ENCODE measurements at places on chromosomes 7 and 10.
A peak's percentile ranks its signal among the peaks of the same experiment; 100 is the strongest.

- no peak for DNase-seq
Observed at GRCh38 chr7:93205046-93205445, 21.2 kb downstream of the HEPACAM2 start.

GRCh38 chr7:108294595-108294994 lies 161.6 kb downstream of the NRCAM start:
- no peak for DNase-seq

- no peak for DNase-seq
Observed at GRCh38 chr7:124257638-124258308, 224.9 kb upstream of the TMEM229A start.

DNA sequence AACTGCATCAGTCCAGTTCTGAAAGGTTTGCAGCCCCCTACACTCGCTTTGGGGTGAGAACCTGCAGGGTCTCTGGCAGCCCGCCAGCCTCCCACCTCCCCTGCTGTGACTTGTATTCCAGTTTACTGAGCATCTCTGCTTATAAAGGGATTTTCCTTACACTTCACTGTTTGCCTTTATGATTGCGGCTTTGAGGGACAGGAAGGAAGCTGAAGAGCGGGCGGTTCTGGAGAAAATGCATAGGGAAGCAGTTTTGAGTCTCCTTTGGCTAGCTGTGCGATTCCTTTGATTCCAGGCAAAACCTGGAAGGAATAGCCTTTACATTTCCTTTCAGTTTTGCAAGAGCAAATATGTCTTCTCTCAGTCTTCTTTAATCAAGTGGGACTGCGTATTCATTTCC lies 65.0 kb upstream of the TRIM8 start:
- DNase-seq = no peak

GRCh38 chr7:44291733-44292419 lies 33.5 kb downstream of the CAMK2B start:
- DNase-seq = peak; percentile 42

- DNase-seq = no peak
Observed at GRCh38 chr7:88791891-88792290, 3.6 kb downstream of the TEX47 start.

DNA sequence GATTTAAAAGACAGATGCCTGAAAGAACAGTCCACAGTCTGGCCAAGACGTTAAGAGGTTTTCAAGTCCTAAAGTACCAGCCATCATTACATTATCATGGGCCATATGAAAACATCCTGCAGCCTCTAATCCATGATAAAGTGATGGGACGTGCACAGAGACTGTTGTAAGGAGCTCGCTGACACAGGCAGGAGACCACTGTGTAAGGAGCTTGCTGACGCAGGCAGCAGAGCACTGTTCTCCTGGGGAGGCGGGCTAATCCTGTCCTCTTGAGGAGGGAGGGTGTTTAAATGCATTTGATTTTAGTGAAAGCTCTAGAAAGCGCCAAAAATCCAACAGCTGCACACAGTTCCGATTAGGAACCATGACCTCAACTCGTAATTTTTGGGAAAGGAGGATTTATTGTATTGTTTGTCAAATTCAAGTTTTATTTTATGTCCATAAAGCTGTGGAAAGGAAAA lies 16.9 kb downstream of the SVIL start:
- DNase-seq = no peak

DNA sequence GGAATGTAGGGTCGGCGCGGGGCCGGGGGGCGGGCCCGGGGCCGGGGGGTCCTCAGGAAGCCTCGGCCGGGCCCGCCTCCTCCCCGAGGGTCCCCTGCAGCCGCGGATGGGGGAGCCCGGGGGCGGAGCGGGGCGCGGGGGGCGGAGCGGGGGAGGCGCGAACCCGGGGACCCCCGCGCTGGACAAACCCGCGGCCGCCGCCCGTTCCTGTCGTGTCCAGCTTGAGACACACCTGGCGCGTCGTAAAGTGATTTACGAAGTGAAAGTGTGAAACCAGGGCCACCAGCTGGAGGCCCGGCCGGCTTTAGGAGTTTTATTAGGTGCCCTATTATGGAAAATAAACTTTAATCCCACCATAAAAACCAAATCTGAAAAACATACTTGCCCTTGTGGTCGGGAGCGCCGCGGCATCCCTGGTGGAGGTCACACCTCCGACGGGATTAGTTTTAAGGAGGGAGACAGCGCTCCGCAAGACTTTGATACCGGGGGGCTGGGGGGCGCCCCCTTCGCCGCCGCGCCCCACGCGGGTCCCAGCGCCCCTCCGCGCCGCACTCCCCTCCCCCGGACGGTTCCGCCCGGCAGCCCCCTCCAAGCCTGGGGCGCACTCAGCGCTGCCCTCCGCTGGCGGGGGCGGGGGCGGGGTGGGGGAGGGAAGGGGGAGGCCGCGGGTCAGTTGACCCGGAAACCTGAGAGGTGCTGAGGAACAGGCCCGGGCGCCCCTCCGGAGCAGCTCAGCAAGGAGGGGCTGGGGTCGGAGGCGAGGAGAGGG lies 10.3 kb downstream of the MNX1 start:
- DNase-seq = peak; percentile 85

DNA sequence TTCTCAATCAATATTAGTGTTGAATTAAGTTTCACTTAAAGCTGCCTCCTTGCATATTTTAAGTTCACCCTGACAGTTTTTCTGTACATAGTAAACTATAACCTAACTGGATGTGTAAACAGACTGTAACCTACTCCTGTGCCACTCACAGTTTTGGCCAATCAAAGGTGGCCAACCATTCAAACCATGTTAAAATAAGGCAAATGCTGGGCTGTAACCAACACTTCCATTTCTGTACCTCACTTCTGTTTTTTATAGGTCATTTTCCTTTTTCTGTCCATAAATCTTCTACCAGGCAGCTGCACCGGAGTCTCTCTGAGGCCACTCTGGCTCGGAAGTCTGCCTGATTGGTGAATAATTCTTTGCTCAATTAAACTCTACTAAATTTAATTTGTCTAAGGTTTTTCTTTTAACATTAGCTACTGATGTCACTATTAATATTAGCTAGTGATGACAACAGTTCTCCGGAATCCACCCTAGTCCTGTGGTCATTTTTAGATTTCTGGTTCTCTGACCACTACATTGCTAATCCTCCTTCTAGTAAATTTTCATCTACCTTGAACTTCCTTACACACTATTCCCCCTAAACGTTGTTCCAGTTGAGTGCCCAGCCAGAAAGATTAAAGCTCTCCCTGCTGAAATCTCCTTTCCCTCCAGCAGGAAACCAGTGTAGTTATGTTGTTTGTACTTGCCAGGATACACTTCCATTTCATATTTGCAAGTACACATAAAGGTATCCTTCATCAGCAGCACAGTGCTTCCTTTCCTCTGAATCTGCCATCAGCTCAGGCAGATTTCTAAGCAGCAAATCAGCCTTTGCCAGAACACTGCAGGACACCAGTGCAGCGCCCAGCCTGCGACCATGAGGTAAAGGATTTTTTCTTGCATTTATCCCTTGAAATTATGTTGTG lies 18.6 kb upstream of the IFIT2 start:
- no peak for DNase-seq

GRCh38 chr7:91050677-91051076 lies 213.6 kb upstream of the FZD1 start:
- no peak for DNase-seq

DNA sequence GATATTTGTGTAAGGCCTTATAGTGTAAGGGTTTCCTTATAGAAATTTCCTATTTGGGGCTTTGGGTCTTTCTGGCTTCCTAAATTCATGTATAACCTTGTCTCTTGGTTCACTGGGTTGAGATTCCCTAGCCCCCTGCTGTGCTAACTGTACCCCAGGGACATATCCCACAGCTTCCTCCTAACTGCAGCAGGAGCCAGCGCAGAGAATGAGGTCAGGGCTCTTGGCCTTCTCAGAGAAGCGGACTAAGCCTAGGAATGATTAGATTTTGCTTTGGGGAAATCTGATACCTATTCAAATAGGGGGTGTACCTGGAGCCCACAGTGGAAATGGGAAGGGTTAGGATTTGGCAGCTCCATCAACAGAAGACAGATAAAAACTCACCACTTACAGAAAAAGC lies 138.1 kb upstream of the EFCAB10 start:
- no peak for DNase-seq

DNA sequence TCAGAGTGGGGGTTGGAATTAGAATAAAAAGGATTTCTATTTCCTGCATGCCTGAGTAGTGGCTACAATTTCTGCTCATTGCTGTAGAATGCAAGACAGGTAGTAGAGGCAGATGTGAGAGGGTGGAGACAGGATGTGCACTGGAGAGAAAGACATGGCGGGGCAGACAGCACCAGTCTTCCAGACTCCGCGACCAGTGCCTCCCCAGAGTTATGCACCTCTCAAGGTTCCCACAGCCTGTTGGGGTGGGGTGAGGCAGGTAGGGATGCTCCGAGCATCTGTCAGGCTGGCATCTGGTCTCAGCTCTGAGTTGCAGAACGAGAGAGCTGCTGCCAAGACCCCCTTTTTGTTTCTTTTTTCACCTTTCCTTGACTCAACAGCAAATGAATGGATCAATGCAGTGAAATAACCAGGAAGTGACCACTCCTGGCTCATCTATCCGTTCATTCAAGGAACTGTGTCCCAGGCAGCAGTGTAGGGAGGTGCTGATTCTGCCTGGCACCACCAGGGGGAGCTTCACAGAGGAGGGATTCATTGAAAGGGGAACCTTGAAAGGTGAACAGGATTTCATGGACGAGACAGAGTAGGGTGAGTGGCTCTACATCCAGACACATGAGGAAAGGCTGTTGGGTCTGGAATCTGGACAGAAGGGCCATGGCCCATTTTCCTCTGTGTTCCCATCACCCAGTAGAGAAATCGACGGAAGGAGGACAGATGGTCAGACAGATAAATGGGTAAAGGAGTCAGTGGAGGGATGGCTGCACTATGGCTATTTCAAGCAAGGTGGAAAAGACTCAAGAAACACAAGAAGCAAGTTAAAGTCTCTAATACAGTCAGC lies 17.2 kb upstream of the SLC18A3 start:
- DNase-seq = peak; percentile 91

GRCh38 chr10:17710181-17710580 lies 41.8 kb upstream of the TMEM236 start:
- no peak for DNase-seq

DNA sequence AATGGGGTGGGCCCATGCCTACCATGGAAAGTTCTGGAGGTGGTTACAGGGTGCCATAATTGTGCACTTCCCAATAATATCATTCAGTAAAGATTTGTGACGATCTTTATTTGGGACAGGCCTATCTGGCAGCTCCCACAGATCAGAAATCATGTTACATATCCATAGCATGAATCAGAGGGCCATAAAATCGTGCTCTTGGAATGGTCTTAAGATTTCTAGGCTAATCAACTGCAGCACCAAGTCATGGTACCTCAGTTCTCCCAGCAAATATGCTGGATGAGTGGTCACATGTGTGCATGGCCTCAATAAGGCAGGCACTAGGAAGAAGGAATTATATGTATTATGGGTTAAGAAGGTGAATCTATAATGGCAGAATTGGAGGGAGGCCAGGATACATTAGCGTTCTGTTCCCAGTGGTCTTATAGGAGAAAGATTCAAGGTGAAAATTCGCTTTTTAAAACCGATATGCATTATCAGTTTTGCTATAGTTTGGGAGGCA lies 134.7 kb downstream of the NRP1 start:
- DNase-seq = no peak

- DNase-seq = no peak
Observed at GRCh38 chr7:157248659-157249058, 88.1 kb upstream of the DNAJB6 start.

GRCh38 chr10:131697476-131698128 lies 203.2 kb upstream of the PPP2R2D start:
- no peak for DNase-seq

DNA sequence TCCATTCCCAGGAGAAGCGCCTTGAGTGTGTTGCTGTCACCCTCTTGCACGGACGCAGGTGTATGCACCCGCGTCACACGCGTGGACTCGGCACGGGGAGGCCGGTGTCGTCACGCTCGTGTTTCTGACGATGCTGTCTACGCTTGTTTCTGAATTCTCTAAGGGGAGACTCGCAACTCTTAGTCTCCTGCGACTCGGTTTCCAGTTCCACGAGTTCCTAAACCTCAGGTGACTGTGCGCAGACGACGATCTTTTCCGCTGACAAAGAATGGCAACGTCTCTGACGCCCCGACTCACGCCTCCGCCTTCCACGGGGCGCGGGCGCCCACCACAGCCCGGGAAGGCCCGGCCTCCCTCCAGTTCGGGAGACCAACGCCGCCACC lies 579 bp downstream of the IDI1 start:
- peak; percentile 88 for DNase-seq

DNA sequence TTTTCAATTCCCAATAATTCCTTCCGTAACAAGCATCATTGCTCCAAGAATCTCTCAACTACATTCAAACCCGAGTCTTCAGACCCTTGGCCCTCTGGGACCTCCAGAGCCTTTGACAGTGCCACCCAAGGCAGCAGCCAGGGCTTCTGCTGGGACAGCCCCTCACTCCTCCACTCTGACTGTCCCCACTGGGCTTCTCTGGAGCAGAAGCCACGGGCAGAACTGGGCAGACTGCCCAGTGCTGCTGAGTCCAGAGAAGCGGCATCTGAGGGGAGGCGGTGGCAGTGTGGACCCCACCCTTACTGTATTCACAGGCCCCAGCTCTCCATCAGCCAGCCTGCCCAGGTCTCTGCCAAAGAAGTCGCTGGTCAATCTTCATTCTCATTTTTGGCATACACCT lies 8.8 kb downstream of the CYREN start:
- DNase-seq = no peak

DNA sequence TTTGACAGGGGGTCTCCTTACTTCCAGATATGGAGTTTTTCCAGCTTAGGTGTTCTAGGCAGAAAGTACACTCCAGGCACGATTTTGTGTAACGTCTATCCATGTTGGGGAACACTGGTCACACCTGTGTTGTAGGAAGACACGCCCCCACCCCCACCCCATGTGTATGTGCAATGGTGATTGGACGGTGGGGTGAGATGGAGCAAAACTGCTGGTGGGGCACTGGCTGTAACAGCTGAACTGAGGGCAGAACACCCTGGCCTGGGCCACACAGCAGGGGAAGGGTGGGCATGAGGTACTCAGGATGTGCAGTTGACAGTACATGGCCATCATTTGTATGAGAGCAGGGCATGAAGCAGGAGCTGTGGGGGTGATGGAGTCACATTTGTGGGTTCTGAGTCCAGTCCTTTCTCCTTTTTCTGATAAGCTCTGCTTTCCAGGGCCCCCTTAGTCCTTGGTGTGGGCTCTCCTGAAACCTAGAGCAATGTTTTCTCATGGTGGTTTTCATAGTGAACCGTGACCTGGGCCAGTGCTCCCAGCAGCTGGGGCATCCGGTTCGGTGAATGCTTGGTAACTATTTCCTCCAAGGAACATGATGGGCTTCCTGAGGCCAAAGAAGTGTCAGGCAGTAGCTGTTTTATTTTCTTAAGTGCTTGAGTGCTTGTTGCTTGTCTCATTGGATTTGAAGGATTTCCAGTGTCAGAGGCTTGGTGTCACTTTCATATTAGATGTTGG lies 63.4 kb upstream of the AQP1 start:
- DNase-seq = peak; percentile 57

GRCh38 chr7:131328377-131329175 lies 900 bp downstream of the MKLN1 start:
- DNase-seq = peak; percentile 61

GRCh38 chr7:334618-335357 lies 44.8 kb downstream of the FOXL3 start:
- peak; percentile 30 for DNase-seq

DNA sequence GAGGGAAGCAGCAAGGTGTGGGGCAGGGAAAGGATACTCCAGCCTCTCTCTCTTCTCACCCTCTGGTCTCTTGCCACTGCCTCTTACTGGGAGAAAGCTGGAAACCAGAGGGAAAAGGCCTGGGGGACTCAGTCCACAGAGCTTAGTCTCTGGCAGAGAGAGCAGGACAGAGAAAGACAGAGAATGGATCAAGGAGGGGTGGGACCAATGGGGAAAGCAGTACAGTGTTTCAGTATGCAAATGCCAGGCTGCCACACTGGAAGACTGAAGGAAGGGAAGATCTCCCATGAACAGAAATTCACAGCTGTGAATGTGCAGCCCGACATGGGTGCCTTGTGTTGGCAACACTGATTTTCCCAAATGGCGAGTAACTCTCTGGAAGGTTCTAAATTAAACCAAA lies 40.4 kb downstream of the CREB5 start:
- no peak for DNase-seq

Measured in osteoblast (primary cell).